Tibial artery (tissue), 4 donors: ENCODE measurements at places on chromosomes 4 and X.

DNA sequence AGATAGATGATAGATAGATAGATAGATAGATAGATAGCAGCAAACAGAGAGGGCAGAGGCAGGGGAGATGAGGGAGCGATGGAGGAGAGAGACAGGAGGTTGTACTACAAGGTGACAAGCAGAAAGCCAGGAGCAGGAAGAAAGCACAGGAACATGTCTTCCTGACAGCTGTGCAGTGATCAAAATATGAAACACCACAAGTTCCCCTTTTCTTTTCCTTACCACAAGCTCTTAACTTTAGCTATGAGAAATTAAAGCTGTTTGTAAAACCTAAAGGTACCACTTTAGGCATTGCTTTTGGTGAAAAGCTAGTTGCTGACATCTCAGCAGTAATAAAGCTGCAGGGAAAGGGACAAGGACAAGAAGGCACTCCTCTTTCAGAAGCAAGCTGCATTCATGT is 9.1 kb upstream of the MAGED4B start:
- DNase-seq: no peak

DNA sequence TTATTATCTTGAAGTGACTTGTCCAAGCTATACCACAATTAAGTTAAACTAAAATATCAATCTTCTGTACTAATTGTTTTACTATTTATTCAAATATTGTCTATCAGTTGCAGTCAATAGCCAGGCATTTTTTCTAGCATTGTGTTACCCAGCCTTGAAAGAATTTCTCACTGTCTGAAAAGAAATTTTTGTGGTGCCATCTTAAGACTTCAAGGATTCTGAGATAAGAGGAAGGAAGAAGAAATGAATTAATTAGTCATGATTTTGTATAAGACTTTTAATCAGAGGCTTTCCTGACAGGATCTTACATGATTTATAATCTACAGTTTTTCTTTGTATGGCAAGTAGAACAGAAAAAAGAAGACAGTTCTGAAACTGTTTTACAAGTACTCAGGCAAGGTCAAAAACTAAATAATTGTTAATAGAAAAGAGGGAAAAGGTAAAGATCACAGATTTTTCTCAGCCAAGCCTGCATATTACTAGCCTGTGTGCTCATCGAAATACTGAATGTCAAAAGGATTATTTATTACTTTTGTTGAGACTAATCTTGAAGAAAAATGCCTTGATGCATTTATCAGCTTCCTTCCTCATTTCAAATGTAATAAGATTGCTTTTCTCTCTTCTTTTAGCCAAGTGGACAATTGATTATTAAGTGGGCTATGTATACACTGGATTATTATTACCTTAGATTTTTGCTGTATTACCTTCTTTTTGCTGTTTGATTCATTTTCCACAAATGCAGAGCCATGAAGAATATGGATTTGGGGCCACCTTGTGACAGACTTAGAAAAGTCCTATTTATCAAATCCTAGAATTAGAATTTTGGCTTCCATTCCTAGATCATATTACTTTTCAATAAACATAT is 53.8 kb downstream of the CXCL1 start:
- no peak for DNase-seq

GRCh38 chr4:70463335-70463734 is 8.7 kb upstream of the MUC7 start:
- no peak for DNase-seq

DNA sequence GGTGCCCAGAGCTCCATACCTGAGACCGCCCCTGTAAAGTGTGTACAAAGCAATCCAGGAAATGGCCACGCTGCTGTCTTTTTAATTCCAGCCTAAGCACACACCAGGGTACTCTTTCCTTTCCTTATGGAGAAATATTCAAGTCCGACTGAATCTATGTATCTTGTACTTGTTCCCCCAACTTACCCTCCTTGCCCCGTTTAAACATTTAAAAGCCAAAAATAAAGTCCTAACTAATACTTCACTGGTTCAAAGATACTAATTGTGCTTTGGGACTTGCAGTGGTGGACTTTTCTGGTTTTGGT is 731 bp upstream of the AMMECR1 start:
- DNase-seq: no peak

DNA sequence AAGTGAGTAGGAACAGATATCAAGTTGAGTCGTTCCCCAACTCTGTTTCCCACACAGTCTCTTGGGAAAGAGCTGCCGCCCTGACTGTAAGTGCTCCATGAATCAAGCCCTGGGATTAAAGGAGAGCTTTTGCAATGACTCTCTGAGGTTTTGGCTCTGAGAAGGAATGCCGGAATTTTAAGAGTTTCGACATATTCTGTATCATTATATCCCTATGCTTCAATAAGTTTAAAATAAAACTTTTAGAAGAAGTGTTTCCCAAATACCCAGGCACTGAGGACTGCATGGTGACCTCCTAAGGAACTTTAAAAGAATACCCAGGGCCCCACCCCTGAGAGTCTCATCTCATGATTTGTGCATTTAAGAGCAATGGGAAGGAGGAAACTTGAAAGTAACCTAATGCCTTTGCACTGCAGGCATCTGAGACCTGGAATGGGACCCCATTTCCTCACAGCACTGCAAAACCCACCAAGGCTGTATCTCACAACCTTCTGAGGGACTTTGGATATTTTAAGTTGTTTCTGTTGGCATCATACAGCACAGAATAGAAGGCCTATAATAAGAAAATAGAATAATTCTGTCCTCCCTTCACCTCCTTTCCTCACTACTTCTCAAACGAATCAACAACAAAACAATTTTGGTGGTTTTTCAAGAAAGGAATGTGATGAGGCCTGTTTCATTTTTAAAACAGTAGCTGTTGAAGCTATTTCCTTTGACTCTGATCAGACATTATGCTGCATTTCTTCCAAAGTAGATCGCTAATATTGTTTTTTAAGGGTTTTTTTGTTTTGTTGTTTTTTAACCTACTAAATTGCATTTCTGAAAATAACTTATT is 121.2 kb downstream of the GASK1B start:
- peak; percentile 67 for DNase-seq

DNA sequence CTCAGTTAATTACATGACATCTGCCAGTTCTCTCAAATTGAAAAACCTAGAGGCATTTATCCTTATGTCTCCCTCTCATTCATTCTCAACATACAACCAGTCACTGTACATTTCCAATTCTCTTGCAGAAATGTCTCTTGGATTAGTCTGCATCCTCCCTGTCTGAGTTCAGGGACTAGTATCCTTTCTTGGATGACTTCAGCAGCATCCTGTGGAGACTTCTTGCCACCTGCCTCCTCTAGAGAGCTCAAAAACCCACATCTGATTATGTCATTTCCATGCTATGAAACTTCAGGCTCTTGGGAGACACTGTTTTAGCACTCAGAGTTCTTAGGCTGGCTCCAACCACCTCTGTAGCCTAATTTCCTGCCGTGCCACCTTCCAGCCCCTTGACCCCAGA is 515.1 kb upstream of the DIPK2B start:
- DNase-seq: no peak

- no peak for DNase-seq
These were observed 32.1 kb upstream of the VEGFC start for GRCh38 chr4:176824645-176825366.

DNA sequence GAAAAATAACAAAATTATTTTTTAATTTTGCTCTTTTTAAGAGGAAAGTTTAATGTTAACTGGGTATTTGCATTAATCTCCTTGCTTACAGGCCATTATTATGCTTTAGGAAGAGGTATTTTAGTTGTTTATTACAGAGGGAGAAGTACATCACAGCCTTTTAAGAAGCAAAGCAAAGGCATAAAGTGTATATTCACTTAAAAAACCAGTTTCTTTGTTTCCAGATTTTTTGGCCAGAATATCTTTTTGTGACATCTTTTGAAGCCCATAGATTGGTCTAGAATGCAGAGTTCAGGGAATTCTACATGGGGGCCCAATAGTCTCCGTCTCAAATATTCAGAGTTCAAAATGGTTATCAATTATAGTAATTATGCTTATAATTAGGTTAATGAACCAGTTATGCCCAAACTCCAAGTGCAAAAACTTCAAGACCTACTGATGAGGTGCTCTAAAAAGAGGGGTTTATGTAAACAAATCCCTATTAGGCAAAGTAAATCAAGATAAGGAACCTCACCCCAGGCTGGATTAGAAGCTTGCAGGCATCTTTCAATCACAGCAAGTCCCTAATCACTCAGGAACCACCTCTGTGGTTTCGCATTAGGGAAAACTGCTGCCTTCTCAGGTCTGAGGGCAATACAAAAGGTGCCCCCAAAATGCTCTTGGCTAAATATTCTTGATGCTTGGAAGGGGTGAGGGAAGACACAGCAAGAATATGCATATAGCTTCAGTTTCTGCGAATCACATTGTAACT is 1.4 kb downstream of the CXXC4 start:
- DNase-seq: no peak

DNA sequence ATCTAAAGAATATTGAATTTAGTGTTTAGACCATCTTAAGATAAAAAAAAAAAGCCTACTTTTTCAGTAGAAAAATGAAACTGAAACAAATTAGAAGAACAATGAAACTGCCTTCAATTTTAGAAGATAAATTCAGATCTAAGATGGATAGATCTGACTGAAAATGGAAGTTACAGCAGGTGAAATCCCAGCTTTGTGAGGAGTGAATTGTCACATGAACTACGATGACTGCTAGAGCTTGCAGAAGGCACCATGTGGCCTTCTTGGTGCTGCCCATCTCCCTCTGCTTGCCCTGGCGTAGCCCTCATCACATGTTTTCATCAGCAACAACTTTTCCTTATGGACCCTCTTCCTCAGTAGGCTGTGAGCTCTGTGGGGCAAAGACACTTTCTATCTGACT is 51.4 kb upstream of the EMCN start:
- DNase-seq: no peak

GRCh38 chr4:182297659-182298058 is 54.5 kb downstream of the TENM3 start:
- no peak for DNase-seq

DNA sequence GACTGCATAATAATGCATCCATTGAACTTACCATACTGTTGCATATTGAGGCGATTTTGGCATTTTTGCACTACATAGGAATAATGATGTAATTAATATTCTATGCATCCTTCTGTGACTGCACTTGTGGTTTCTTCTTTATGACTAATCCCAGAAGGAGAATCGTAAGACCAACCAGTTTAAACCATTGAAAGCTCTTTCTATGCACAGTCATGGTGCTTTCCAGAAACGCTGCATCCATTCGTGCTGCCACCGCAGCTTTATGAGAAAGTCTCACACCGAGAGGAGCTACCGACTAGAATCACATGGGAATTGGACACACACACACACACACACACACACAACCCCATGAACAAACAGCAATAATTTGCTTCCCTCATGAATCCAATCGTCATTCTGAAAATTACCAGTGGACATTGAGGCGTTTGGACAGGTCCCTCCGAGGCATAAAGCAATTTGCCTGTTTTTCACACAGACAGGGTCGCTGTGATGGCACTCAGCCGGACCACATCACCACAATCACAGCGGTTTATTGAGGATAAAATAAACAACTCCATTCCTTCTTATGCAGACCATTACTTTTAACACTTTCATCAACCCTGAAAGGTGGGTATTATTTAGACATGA is 64.2 kb downstream of the PACRGL start:
- no peak for DNase-seq

DNA sequence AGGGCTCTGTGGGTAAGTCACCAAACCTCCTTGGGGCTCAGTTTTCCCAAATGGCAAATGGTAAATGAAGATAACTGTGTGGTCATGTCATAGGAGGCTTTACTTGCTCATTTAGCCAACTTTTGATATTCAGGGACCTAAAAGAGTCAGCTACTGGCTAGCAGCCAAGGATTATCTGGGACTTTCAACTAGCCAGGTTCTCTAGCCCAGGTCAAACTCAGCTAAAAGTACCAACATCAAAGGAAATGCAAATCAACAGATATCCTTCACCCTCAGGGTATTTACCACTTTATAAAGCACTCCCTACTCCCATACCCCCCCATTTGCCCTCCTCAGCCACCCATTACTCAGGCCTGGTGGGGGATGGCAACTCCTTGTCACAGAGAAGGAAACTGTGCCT is 7.5 kb downstream of the AMER1 start:
- no peak for DNase-seq

DNA sequence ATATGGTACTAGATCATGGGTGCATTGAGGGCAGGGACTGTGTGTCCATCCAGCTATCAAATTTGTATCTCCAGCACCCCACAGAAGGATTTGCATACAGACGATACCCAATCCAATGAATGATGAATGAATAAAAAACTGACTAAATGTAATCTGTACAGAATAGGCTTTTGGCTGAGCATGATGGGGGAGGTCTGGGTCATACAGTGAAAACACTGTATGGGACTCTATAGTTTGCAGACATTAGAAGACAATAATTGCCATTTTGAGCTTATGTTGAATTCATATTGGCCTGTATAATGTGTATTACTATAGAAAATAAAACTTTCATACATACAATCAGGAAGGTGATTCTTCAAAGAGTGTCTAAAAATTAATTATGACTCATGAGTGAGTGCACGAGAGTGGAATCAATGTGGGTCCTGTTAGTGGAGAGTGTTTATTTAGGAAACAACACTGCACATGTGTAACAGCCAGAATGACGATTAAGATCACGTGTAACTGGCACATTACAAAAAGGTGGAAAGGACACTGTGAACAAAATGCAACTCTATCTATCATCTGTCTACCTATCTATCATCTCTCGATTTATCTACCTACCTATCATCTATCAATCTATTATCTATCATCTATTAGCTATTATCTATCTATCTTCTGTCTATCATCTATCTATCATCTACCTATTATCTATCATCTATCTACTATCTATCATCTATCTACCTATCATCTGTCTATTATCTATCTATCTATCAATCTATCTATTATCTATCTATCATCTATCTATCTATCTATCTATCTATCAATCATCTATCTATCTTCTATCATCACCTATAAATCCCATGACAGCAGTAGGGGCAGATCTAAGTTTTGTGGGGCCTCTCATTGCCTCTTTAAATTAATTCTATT is 201.3 kb downstream of the PTTG2 start:
- no peak for DNase-seq

GRCh38 chr4:74953647-74954046 is 20.7 kb downstream of the PARM1 start:
- no peak for DNase-seq

DNA sequence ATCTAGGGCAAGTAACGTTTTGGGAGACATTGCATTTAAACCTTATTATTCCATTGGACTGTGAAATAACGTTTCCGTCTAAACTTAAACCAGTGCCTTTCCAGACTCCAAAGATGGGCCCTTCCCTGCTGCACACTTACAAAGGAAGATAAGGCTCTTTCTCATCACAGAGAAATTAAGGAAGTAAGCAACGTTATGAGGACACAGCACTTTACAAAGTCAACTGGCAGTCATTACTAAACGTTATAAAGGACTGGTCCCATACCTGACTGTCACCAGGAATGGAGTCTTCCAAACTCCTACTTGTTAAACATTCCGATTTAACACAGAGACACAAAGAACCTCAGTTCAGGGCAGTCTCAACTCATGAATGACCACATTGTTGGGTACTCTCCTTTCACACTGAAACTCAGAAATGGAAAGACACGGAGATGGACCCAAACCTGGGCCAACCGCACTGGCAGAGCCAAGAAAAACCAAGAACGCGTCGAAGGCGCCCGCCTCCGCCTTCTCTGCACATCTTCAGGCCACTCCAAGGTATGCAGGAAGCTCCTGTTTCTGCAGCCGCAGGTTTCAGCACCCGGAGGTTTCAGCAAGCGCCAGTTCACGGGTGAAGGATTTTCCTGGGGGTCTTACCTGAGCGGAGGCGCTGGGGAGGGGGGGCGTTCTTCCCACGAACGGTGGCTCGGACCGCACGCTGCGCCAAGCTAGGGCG is 670 bp downstream of the PAPSS1 start:
- no peak for DNase-seq

GRCh38 chr4:18529482-18529881 is 507.9 kb upstream of the LCORL start:
- no peak for DNase-seq
